ENCODE measurements at places on chromosomes 13 and 19.
A peak's percentile ranks its signal among the peaks of the same experiment; 100 is the strongest.

DNA sequence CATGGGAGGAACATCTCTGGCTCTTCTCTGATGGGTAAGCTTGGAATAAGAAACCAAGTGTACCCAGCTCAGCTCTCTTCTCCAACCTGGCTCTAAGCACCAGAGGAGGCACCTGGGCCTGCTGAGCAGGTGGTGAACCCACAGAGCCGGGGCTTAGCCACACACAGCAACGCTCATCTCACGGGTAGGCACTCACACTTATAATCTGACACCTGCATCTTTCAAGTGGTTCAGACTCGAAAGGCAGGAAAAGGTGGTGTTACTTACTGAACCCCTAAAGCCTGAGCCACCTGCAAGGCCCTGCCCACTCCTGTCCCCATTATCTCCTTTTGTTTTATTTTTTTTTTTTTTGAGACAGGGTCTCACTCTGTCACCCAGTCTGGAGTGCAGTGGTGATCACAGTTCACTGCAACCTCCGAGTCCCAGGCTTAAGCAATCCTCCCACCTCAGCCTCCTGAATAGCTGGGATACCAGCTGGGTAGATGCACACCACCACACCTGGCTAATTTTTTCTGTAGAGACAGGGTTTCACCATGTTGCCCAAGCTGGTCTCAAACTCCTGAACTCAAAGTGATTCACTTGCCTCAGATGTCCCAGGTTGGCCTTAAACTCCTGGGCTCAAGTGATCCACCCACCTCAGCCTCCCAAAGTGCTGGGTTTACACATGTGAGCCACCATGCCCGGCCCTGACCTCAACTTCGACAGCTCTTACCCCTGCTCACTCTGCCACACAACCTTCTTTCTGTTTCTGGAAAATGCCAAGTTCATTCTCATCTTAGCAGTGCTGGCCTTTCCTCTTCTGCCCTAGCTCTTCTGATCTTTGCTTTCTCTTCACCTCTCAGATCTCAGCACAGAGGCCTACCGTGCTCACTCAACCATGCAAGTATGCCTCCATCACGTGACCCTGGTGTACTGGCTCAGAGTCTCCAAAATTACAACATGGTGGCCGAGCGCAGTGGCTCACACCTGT, 9.7 kb downstream of the FBXL12 start:
- no peak for DNase-seq

DNA sequence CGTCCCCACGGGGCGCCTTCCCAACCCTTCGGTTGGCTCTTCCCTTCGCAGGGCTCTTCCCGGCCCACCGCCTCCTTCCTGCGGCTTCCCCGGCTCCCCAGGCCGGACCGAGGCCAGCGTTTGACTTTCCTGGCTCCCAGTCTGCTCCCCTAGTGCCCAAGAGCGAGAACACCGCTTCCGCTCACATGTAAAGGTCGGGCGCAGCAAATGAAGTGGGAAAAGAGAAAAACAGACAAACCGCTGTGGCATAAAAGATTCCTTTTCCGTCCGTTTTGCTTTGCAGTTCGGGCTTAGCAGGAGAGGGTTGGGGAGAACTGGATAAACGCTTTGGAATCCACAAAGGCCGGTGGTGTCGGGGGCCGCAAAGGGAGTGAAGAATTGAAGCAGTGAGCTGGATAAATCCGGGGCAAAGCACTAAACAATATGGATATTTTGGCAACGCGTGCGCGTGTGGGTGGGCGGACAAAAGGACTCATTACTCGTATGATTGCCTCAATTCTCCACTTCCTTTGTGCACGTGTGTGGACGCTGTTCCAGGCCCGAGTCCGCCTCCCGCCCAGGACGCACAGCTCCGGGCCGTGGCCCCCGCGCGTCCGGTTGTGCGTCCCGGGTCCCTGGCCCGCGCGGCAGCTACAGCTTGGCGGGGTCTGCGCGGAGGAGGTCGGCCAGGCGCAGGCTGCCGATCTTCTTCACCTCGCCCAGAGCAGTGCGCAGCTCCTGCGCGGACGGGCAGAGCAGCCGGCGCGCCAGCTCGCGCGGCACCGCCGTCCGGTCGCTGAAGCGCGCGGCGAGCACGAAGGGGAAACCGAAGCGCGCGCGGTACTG, 8.6 kb upstream of the CDX2 start:
- DNase-seq, result no peak

DNA sequence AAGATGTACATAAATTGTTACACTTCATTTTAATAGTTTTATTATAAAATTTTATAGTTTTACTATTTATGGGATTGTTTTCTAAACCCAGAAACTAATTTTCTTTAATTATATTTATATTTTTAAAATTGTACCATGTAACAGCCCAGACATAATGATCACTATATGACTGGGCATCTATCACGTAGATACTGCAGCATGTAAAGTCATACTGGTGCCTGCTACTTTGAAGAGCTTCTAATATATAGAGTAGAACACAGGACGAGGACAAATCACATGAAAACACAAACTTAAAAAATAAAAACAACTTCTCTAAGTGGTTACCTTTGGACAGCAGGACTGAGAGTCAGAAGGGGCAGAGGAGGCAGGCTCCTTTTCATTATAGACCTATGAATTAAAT, 5.3 kb downstream of the ELF1 start:
- no peak for DNase-seq

- no peak for DNase-seq
These were observed 16.2 kb downstream of the FCGBP start for GRCh38 chr19:39918183-39918651.

GRCh38 chr13:53901593-53901992, 873.0 kb downstream of the OLFM4 start:
- no peak for DNase-seq

DNA sequence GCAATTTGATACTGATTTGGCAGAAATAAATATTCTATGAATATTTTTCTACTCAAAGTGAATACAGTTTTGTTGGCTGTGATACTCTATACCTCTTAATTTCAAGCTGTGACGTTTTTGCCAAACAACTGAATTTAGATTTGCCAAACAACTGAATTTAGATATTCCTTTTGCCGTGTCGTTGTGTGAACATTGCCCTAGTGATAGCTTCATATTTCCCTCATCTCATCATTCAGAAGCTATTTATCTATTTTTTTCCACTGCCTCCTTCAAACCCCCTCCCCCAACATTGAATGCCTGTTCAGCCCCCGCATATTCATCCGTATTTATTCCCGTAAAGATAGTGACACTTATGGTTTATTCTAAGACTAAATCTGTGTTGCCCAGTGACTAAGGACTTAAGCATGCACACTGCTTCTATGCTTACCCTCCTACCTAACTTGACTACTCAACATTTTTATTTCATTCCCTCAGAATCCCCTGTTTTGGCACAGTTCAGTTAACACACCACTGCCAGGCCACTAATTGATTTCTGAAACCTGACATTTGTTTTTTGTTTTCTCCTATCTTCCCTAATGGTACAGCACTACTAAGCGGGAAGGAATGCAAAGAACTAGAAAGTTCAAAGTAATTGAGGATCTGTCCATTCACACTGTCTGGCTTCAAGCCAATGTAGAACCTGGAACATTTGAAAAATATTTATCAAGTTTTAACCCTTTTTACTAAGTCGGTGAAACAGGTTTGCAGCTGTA, 2.8 kb upstream of the KLF5 start:
- DNase-seq, result no peak

DNA sequence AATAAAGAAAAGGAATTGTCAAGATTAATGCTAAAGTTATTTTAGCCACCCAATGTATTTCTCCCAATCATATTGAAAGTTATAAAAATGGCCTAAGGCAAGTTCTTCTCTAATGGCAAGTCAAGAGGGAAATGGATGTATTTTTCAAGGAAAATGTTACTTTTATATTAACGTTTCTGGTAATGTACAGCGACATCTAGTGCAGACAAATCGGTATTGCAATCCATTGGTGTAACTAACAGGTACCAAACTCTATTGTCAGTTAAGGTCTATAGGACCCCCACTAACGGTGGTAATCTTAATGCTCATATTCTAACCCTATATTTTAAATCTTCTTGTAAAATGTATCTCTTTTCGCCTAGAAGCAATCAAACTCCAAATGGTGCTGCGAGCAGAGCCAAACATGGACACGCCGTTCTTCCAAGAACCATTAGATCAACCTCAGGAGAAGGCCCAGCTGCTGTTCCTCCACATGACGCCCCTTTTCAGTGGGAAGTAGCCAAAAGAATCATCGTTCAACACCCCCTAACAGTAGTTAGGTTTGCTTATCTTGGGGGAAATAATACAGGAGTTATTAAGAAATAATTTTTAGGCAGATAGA, 98.5 kb upstream of the PABPC3 start:
- DNase-seq, result no peak

DNA sequence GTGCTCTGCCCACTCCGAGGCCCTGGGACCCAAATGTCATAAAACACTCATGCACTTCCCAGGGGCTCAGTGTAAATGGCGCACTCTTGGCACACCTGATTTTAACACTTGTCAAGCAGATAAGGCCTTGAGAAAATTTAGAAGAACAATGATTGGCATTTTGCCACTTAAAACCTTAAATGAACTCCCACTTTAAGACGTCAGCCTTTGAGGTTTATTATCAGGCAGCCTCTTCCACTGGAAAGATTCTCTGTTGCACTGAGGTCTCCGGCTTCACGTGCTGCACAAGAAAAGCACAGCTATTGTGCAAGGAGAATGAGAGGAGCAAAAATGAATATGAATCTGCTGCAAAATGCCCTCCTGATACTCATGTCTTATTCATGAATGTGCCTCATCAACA, 38.5 kb upstream of the ATP11A start:
- no peak for DNase-seq

DNA sequence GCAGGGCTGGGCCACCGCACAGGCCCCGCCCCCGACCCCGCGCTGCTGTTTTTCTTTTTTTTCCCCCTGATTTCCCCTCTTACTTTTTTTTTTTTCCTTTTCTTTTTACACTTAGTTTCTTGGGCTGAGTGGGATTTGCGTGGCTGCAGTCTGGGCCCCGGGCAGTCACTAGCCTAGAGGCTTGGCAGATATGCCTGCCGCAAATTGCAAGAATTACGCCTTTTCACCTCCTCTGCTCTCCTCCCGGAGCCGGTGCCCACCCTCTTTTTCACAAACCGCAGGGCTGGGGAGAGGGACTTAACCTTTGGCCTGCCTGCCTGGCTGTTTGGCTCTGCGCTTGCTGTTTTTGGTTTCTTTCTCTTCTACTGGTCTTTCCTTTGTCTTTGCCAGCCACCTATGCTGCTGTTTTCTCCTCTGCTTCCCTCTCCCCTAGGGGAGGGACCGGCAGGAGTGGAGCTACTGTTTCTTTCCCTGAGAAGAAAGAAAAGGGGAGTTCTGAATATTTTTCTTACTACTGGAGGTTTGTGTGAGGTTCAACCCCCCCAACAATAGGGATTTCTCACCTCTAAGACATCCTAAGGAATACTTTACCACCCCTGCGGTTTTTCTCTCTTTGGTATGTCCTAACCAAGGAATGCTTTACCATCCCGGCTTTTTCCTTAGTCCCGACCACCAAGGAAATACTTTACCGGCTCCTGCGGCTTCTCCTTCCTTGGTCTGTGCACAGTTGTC, 11.0 kb downstream of the ZNF552 start:
- no peak for DNase-seq

GRCh38 chr19:1295169-1296012, 9.7 kb downstream of the EFNA2 start:
- no peak for DNase-seq

GRCh38 chr19:55452749-55453346, 8.6 kb downstream of the ISOC2 start:
- DNase-seq, result no peak

GRCh38 chr13:107144432-107144831, 576.5 kb upstream of the ARGLU1 start:
- no peak for DNase-seq

- no peak for DNase-seq
These were observed 41.5 kb downstream of the PDS5B start for GRCh38 chr13:32627793-32628192.

DNA sequence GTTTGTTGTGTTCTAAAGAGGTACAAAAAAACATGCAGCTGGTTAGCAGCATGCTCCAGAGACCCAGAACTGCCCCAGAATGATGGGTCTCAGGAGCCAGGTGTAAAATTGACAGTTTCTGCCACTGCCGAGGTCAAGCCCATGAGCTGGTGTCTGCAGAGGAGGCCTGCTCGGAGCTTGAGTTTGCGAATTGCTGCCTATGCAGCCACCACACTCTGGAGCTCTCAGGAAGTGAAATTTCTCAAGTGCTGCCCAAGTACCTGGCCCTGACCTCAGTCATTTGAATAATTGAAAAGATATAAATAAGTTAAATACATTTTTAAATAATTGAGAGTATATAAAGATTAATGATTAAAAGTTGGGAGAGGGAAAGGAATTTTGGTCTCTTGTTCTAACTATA, 66.4 kb downstream of the ZAR1L start:
- DNase-seq, result no peak

- no peak for DNase-seq
These were observed 438.7 kb upstream of the ARGLU1 start for GRCh38 chr13:107006661-107007060.

- DNase-seq, result no peak
These were observed 5.4 kb downstream of the SOX21 start for GRCh38 chr13:94706843-94707399.

DNA sequence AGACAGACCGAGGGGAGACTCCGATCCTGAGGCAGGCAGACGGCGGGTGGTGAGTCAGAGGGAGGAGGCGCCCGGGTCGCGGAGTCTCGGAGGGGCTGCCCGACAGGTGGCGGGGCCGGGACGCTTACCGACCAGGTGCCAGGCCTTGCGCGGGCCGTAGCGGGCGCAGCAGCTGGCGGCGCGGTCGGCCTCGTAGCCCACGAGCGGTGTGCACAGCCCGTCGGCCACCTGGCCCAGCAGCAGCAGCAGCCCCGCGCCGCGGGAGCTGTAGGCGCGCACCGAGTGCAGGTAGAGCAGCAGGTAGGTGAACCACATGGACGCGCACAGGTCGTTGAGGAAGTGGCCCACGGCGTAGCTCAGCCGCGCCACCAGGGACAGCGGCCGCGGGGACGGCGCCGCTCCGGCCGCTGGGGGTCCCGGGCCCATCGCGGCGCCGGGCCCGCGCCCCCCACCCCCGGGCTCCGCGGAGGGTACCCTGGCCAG, 367 bp downstream of the MFSD12 start:
- no peak for DNase-seq

DNA sequence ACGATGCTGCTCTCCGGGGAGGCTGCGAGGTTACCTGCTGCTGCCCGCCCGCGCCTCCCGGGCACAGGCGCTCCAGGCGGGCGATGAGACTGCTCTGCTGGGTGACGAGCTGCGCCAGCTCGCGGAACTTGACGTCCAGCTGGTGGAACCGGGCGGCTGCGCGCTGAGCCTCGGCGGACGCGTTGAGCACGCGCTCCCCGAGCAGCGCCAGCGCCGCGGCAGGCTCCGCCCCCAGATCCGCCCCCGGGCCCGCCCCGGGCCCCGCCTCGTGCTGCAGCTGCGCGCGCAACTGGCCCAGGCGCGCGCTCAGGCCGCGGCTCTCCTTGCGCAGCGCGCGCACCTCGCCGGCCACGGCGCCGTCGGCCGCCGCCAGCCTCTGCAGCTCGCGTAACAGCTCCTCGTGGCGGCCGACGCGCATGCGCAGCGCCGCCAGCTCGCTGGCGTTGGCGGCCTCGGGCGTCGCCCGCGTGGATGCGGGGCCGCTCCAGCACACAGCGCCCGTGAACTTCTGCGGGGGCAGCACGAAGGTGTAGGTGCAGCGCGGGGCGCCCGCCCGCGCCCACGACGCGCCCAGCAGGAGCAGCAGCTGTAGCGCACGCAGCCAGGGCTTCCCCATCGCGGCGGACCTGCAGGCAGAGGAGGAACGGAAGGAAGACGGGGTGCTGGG, 6.4 kb downstream of the ANGPTL6 start:
- peak; percentile 95 for DNase-seq

GRCh38 chr13:109667807-109668291, 118.5 kb downstream of the IRS2 start:
- DNase-seq, result no peak
